ENCODE measurements at places on chromosomes 4 and X. TPM values are rescaled to one million over a fixed set of nuclear protein-coding genes. Genes with fewer than 3 reads are reported as not detected.

LDB2 gene
- total RNA-seq: not detected

CDS1 gene
- total RNA-seq: not detected

MAOB gene
- total RNA-seq: 10.3 TPM

AMMECR1 gene
- 12.3 TPM for total RNA-seq

RAB9B gene
- total RNA-seq: 0.62 TPM

COX7B2 gene
- total RNA-seq: not detected

MND1 gene
- 15.4 TPM for total RNA-seq

MAB21L2 gene
- total RNA-seq: not detected

WDR44 gene
- 12.9 TPM for total RNA-seq

TRIM61 gene
- total RNA-seq: 2.7 TPM

FGFBP2 gene
- total RNA-seq: 3.9 TPM

CORIN gene
- 0.30 TPM for total RNA-seq

ERCC6L gene
- total RNA-seq: 9.6 TPM

Measured in activated T-helper 2 cell treated with anti-CD3 and anti-CD28 coated beads, Interferon-gamma antibody, Interleukin-2, Interleukin-4, amounts not matched to agents 10 μg/mL and 5 μg/mL and 100 μg/mL, durations not matched to agents 14 hours and 24 hours and 36 hours (primary cell).